ENCODE measurements at places on chromosomes 4 and X.

GRCh38 chr4:16694173-16694883 is 204.1 kb downstream of the LDB2 start:
- no peak for DNase-seq

GRCh38 chr4:74157154-74157553 is 764 bp upstream of the MTHFD2L start:
- no peak for DNase-seq

DNA sequence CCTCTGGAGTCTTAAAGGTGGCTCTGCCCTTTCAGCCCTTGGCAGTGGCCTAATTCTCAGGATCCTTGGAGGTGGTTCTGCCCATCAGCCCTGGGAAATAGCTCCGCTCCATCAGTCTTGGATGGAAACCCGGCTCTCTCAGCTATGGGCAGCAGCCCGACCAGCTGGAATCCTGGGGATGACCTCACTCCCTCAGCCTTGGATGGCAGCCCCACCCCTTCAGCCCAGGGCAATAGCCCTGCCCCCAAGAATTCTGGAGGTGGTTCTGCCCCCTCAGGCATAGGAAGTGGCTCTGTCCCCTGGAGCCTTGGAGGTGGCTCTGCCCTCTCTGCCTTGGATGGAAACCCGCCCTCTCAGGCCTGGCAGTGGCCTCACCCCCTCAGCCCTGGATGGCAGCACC is 127.7 kb downstream of the RBMX2 start:
- DNase-seq = no peak

DNA sequence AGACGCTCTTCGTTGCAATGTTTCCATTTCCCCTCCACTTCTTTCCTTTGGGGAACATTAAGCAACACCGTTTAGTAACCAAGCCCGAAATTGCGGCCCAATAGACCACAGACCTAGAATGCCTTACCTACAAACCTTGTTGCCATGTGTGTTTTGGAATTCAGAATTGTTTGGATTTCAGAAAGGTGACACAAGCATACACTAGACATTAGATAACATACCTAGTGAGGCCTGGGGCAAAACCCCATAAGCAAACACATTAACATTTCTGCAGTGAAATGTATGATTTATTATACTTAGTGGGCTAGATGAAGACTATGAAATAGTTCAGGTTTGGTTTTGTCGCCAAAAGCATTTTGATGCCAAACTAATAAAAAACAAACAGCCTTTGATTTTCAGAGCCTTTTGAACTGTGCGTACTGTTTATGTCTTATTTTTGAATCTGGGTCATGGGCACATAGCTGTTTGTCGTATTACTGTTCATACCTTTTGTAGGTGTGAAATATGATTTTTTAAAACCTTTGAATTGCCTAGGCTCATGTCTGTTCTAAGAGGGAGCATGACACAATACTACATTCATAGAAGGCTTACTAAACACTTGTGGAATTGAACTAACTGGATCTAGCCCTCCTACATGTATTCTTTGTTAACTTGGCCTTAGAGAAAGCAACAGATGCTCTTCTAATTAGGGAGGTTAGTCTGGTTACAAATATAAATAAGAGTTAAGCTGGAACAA is 88.6 kb upstream of the TMEM164 start:
- DNase-seq = no peak

DNA sequence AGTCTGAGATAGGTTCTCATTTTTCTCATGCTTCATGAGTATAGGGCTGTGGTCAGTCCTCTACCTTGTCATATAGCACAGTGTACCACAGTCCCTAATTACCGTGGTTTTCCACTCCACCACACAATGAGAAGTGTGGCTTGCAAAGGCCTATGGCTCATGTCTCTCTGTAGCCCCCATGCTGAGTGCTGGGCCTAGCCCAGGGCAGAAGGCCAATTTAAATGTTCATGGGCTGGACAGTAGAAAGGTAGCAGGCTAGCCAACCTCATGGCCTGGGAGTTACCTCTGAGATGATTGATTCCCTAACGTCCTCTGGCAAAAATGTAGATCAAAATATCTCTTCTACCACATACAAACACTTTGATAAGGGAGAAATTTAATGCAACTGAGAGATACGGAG is 222.5 kb downstream of the AFF2 start:
- DNase-seq = no peak

- DNase-seq = no peak
Measured at GRCh38 chr4:89358935-89359638, 51.5 kb upstream of the GPRIN3 start.

GRCh38 chrX:7190157-7190556 is 42.2 kb upstream of the PUDP start:
- no peak for DNase-seq

GRCh38 chr4:56215901-56216300 is 171.4 kb downstream of the AASDH start:
- DNase-seq = no peak

Data from CD4-positive, alpha-beta memory T cell (primary cell).